ENCODE measurements at places on chromosomes 7 and 10. TPM values are rescaled to one million over a fixed set of nuclear protein-coding genes. Genes with fewer than 3 reads are reported as not detected.
A peak's percentile ranks its signal among the peaks of the same experiment; 100 is the strongest.

ELFN1 gene
- total RNA-seq, result not detected

C10orf120 gene
- not detected for total RNA-seq

MSANTD7 gene
- 23.5 TPM for total RNA-seq

GRCh38 chr7:156892081-156892800 is 742 bp downstream of the LMBR1 start:
- DNase-seq, result peak; percentile 85

GPR146 gene
- 0.77 TPM for total RNA-seq

SFTPA2 gene
- not detected for total RNA-seq

DNA sequence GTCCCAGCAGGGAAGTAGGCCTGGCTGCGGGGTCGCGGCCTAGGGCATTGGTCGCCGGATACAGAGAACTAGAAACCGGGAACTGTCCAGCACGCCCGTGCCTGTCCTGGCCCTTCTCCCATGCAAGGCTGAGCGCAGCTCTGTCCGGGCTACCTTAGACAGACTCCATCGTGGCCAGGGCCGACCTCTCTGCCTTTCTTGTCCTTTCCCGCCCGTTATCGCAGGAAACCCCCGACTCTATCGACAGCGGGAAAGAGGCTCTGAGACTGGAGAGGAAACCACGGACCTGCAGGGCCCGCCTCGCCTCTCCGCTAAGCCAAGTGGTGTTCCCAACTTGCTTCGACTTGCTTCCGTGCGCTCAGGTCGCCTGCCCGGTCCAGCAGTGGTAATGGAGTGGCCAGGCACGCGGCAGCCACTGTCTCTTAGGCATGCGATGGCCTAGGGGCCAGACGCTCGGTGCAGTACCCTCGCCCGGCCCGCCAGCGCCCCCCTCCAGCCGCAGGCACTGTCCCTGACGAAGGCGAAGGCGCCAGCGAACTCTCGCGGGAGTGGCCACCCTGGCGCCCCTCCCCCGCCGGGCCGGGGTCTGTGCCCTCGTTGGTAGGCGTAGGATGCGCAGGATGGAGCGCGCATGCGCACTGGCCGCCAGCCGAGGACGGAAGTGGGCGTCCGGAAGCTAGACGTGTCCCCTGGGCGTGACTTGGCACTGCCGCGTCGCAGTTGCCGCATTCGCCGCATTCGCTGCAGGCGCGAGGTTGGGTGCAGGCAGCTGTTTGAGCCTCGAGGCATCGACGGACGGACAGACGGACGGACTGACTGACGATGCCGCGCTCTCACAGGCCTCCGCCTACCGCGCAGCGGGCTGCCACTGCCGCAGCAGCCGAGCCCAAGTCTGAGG is 54.4 kb downstream of the MCMBP start:
- DNase-seq, result no peak

DNA sequence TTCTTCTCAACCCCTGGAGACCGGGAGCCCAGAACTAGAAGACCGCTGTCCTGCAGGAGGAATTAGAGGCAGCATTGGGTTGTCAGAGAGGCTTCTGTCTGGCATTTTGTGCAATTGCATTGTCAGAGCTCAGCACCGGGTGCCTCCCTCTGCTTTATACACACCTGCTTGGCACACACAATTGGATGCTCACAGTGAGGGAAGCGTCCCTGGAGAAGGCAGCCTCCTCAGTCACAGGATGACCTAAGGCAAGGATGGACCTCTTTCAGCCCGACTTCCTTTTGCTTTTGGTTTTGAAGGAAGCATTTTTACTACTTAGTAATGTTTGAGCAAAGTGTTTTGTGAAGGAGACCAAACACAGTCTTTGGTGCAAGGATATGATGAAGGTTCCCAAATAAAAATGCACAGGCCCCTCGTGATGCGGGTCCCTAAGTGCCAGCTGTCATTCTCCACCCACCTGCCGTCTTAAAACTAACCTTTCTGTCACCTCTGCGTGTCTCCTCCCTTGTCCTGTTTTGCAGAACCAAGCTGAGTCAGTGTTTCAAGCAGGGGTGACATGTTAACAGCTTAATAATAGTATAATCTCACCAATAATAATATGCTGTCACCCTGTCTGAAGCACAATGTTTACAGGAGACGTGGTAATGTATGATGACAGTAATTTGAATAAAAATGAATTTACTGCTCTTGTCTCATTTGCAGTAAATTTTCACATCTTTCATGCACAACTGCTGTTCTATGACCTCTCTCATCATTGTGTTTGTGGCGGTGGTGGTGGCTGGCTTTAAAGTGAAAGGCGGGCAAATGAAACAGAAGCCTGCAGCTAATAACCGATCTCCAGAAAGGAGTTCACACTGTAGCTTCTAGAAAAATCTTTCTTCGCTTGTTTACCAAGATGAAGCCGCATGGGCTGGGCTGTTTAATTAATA is 430.2 kb upstream of the MKI67 start:
- DNase-seq, result no peak

DNA sequence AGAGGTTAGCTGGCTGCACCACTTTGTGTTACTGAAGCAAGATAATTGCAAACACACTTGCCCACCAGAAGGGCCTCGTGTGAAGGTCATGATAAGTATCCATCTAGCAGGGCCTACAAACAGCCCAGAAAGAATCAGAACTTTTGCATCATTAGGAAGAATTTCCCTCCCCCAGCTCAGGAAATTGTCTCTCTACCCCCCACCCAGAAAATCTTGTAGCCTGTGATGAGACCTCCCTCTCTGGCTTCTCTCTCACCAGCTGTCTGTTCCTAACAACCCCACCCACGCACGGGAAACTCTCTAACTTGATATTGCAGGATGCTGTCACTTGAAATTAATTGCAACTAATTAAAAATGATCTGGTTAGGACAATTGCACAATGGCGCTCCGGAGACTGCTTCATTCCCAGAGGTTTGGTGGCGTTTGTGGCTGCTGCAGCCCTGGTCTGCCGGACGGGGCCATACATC is 34.5 kb downstream of the ZNF503 start:
- no peak for DNase-seq

CYP26C1 gene
- 0.15 TPM for total RNA-seq

- no peak for DNase-seq
Measured at GRCh38 chr10:27998954-27999275, at the start of gene ODAD2. Gene ODAD2, minus strand, starts transcription at chr10:27999079. Its CDS starts 3,937 bp downstream, at chr10:27995142.

C10orf62 gene
- not detected for total RNA-seq

GRCh38 chr10:123577921-123578461 is 88.2 kb upstream of the GPR26 start:
- no peak for DNase-seq

DNA sequence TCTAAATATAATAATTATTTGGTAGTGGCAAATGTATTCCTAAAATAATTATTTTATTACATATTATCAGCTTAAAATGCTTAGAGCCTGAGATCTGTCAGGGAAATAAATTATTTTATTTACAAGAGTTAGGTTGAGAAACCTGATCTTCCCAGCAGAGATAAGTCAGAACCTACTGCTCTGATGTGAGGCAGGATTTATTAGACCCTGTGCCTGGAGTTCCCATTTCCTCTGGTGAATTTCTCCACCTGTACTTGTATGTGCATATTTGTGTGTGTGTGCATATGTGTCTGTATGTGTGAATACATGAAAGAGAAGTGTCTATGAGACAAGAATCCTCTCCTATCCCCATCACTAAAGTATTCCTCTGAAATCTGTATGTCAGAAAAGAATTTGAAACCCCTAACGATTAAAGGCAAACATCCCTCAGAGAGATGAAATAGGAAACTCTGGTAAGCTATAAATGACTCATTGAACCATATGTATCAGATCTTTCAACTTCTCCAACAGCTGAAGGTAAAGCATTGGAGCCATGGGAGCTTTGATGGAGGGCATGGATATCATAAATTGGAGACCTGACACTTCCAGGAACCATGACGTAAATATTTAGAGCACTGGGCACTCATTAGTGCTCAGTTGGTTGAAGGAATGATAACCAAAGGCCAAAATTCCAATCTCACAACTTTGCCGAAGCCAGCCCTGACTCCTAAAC is 190.9 kb downstream of the XPNPEP1 start:
- no peak for DNase-seq

ALOX5 gene
- 139 TPM for total RNA-seq

DNA sequence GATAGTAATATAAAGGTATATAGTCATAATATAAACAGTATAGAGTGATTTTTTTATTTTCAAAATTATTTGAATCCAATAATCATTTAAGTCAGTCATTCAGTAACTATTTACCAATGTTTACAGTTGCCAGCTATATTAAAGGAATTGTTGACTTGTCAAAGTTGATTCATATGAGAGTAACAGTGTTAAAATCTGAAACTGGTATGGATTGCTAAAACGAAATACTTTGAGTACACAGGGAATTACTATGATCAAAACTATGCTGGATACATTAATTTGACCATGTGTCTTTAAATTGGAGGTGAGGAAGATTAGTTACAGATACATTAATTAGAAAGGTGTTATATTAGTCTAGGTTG is 282.6 kb downstream of the ADK start:
- no peak for DNase-seq

GRCh38 chr10:132669208-132669861 is 116.6 kb downstream of the NKX6-2 start:
- no peak for DNase-seq

DNA sequence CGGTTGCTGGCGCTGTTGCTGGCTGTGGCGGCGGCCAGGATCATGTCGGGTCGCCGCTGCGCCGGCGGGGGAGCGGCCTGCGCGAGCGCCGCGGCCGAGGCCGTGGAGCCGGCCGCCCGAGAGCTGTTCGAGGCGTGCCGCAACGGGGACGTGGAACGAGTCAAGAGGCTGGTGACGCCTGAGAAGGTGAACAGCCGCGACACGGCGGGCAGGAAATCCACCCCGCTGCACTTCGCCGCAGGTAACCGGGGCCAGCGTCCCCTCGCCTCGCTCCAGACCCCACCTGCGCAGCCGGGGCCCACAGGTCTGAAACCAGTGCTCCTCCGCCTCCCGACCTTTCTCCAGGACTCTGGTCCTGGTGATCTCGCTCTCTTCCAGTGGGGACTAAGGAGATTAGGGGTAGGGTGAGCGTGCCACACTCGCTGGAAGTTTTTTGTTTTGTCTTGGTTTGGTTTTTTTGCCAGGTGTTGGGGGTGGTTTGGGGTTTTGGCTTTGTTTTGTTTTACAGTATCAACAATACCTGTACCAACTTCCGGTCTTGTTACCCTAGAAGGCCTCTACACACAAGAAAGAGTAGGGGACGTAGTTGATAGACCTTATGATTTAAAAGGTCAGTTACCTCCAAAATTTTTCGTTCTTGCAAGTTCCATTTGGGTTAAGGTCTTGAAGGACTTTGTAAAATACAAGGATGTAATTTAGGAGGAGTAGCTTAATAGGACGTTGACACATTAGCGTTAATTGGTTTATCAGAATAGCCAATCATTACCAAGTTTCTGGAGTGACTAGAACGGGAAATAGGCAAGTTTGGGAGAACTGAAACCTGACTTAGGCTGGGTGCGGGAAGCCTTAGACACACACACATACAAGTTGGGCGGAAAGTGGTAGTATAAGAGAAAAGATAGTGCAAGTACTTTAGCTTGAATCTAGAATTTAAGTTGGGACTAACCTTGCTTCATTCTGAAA is 704 bp downstream of the TNKS2 start:
- DNase-seq, result peak; percentile 70

CYP26A1 gene
- total RNA-seq, result not detected

- no peak for DNase-seq
Measured at GRCh38 chr7:33157311-33157710, 27.9 kb downstream of the BBS9 start.

RTKN2 gene
- 12.3 TPM for total RNA-seq

DNA sequence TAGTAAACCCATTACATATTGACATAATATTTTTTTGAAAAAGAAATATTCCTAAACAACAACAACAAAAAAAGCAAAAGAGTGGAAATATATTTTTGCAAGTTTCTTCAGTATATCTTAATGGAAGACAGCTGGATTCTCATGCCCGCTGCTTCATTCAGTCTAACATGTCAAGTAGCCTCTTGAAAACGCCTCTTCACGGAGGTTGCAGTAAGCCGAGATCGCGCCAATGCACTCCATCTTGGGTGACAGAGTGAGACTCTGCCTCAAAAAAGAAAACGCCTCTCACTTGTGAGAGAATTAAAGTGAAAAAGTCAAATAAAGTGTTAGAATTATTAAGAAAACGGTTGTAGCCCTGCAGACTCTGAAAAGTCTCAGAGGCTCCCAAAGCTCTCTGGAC is 1.3 kb downstream of the CUTC start:
- no peak for DNase-seq

GIMAP6 gene
- not detected for total RNA-seq

GRCh38 chr10:22495396-22495795 is 150.1 kb downstream of the SPAG6 start:
- DNase-seq, result no peak

ZPBP gene
- total RNA-seq, result not detected

CYP2C9 gene
- not detected for total RNA-seq

DNA sequence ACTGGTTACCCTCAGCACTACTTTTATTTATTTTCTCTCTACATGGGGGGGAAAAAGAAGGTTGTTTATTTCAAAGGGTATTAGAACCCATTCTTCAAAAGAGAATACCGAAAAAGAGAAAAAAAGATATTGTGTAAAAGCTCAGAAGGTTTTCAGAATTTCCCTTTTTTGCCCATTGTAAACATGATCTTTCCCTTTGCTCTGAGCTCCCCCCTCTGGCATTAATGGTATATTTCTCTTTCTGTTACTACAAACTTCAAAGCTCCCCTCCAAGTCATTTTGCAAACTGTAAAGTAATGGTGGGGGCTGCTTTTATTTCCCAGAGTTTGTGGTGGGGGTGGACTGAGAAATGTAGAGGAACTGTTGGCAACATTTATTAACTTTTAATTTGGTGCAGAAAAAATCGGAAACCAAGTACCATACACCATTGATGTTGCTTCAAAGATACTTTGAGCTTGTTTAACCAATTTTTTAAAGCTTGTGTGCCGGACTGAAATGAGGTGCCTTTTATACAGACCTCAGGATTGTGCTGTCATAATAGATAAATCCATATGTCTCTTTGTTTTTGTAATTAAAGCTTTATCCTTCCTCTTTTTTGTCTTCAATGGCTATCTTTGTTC is 181.5 kb downstream of the EXOC4 start:
- DNase-seq, result peak; percentile 9

DNA sequence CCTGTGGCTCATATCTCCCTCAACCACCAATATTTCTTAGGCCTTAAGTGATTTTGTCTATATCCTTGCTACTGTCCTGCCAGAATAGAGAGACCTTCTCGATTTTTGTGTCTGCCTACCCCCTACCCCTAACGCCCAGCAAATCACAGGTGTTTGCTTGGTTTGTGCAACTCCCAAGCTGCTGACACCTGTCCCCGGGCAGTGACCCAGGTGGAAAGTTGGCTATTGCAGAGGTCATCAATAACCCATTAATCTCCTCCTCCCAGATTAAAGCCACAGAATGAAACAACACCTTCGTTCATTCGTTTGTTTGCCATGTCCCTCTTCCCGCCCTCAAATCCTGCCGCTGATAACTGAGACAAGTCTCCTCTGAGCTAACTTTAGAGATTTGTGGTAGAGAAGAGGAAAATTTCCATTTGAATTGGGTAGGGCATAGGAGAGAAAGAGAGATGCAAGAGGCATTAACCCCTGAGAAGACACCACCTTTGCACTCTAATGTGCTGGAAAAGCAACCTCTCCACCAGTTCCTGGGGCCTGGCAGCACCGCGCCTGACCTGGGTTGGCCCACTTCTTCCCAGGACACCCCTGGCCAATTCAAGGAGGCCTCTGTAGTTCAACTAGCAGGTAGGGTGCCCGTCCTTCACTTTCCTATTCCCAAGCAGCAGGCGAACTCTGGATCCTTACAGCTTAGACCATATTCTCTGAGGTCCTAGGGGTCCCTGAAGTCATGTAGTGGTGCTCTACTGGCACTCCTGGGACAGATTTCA is 3.0 kb downstream of the NEUROG3 start:
- no peak for DNase-seq

HSPA12A gene
- total RNA-seq, result 3.3 TPM

Measured in OCI-LY7 (cell line).